ENCODE measurements at places on chromosomes 3 and 15. TPM values are rescaled to one million over a fixed set of nuclear protein-coding genes. Genes with fewer than 3 reads are reported as not detected.

DNA sequence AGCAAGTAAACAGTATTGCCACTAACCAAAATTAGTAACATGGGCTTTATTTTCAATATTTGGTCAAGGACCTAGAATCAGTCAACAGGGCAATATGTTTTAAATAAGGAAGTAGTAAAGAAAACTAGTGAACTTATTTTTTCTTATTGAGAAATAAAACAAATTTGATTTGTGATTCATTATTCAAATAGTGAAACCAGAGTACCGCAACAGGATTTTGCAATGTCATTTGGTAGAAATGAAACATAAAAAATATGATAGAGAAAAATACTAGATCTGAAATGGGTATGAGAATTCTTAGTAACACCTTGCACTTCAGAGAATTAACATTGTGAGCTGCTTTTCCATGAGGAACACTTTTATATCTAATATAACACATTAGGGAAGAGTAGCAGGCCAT lies 291.8 kb upstream of the GBE1 start:
- no peak for ATAC-seq

DNA sequence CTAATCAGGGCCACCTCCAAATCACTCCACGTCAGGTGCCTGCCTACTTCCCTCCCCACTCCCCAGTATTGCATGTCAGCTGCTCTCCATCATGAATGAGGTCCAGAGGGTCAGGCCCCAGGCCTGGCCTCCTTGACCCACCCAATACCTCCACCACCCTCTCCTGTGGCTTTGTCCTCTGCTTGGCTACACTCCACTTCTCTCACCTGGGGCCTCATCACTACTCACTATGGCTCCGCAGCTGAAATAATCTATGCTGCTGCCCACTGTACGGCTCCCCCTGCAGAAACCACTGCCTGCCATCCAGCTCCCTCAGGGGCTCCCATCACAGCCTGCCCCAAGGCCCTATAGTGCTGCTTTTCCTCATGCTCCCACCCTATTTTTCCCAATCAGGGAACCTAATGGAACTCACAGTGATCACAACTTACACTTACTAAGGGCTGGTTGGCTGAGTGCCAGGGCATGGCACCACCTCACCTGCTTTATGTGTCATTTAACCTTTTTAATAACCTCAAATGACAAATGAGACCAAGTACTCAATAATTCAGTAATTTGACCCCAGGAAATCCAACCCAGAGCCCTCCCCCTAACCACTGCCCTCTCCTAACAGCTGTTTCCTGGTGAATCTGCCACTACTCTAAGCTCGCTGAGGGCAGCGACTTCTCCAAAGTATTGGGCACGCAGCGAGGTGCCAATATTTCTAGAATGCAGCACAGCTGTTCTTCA lies 2.3 kb downstream of the GORASP1 start:
- ATAC-seq: no peak

- no peak for ATAC-seq
These were observed 7.0 kb downstream of the NR2F2 start for GRCh38 chr15:96337365-96338023.

Gene GOLGA8S
- 0.40 TPM for total RNA-seq

DNA sequence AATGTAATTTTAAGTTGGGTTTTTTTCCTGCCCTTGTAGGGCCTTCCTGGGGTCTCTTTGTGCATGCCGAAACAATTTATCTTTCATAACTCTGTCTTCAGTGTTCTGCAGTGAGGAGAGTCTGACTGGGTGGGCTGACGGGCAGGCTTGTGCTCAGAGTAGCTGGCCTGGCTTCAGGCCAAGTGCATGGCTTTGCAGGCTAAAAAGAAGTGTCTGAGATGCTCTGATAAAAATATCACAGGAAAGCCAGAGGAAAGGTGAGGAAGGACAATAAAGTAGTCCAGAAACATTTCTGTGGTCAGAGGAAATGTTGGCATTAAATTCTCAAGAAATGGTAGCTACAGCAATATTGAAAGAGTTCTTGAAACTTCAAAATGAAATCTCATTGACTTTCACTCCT lies 25.5 kb downstream of the ST3GAL6 start:
- ATAC-seq: no peak

Measured in gastroesophageal sphincter (tissue), 4 donors.